NCI-H1694 (cell line): ENCODE measurements at places on chromosomes 11 and 22.

DNA sequence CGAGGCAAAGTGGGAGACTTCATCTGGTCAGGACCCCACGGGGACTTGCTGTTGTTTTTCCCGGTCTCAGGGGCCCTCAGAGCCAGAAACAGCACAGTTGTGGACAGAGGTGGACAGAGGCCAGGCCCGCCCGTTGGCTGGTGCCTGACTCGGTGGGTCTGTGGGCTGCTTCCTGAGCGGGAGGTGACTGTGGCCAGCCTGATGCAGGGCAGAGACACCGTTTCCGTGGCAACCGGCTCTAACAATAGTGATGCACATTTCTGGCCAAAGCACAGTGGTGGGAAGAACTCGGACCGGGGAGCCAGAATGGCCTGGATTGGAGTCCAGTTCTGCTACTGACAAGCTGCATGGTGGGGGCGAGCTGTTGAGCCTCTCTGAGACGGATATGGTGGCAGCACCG, 58.7 kb upstream of the ATXN10 start:
- DNase-seq: no peak

DNA sequence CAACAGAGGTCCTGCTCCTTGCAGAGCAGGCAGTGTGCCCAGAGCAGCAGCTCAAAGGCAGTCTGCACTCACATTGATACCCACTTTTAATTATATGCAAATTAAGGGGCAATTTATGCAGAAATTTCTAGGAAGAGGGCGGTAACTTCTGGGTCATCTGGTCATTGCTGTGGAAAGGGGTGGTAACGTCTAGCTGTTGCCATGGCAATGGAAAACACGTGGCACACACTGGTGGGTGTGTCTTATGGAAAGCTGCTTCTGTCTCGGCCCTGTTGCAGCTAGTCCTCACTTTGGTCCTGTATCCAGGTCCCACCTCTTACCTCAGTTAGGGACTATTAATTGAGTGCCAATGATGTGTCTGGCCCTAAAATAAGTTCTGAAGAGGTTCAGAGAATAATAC, 36.8 kb downstream of the BARX2 start:
- DNase-seq: no peak

- no peak for DNase-seq
Measured at GRCh38 chr11:118820412-118821357, 29.7 kb upstream of the DDX6 start.

DNA sequence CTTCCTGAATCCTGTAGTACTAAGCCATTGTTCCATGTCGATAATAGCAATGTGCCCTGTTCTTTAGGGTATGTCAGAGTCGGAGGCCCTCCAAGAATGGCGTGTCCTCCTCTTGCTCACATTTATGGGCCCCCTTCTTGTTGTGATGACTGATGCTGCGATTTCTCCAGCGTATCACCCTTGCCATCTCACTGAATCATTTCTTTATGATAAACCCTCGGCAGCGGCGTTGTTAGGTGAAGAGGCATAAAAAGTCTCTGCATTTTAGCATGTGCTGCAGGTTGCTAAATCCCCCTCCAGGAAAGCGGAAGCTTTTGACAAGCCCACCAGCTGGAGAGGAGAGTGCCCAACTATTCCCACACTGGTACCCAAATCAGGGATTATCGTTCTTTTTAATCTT, 1045.3 kb downstream of the BRD1 start:
- DNase-seq: no peak

DNA sequence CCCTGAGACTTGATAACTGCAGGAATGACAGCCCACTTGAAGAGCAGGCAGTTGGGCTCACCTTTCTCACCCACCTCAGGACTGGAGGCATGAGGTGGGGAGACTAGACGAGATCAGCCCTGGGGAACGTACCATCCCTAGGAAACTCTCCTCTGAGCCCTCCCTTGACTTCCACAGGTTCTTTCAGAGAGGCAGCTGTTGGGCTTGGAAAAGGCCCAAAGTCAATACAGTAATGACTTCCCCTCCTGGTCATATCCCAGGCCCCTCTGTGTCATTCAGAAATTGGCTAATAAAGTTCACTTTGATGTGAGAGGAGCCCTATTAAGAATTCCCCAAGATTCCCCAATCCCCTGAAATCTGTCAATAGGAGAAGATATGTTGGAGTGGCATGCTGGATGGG, 5.8 kb upstream of the NECTIN1 start:
- DNase-seq: no peak

- DNase-seq: no peak
Measured at GRCh38 chr11:62555464-62556107, 9.0 kb upstream of the AHNAK start.

DNA sequence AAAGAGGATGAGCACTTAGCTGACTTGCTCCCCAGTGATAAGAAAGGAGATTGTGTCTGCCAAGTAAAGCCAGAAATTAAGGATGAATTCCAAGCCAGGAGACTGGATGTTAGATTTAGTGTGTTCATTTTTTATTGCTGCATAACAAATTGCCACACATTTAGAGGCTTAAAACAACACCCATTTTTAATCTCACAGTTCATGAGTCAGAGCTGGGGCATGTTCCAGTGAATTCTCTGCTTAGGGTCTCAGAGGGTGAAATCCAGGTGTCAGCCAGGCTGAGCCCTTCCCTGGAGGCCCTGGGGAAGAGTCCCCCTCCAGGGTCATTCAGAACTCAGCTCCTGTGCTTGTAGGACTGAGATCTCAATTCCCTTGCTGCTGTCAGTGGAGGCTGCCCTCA, 352.8 kb downstream of the BUD13 start:
- no peak for DNase-seq

DNA sequence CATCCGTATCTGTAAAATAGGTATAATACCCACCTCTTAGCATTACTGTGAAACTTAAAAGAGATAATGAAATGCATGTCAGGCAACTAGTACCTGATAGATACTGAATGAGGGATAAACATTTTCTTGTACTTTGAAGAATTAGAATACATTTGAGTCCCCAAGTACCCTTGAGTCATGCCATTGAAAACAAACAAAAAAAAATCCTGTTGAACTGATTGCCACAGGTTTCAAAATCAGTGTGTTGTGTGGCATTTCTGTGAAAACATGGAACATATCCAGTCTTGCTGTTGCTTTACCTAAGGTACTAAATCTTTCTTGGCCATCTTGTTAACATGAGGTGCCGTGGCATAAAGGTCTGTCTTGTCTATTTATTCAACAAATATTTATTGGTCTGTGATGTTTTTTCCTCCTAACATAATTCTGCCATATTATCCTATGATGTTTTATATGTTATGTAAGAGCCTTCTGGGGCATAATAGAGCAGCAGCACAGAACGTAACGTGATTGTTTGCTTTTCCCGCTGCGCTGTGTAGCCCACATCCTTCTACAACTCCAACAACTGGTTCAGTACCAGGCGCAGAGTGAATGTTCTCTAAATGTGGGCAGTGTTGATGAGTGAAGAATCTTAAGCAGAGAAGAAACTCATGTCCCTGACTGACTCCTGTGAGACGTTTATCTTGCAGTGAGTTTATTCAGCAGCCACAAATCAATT, 79.3 kb upstream of the RAB1B start:
- no peak for DNase-seq

- peak; percentile 0 for DNase-seq
Measured at GRCh38 chr11:35711173-35711910, 48.8 kb downstream of the TRIM44 start.

GRCh38 chr11:115067900-115068530, 389.7 kb downstream of the NXPE2 start:
- DNase-seq: no peak

DNA sequence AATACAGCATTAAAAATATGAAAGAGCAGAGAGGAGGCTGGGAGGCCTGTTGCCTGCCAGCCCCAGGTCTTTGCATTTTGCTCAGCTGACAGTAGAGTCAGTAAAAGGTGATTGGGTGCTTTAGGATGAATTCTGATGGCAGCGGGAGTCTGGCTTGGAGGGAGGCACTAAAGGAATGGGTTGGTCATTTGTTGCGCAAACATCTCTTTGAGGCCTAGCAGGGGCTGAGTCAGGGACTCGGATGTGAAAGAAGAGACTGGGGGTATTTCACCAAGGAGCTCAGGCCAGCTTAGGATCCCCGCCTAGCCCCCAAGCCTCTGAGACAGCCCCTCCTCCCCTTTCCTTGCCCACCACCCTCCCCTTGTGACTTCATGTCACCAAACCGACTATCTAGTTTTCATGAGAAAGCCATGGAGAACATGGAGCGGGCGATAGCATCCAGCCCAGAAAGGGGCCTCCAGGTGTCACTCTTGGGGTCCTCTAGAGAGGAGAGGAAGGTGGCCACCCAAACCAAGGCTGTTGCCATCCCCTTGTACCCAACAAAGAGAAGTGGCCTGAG, 9.7 kb downstream of the DGKZ start:
- DNase-seq: no peak

- no peak for DNase-seq
Measured at GRCh38 chr11:116422556-116422955, 350.2 kb downstream of the BUD13 start.

GRCh38 chr11:128095466-128095981, 491.8 kb downstream of the ETS1 start:
- DNase-seq: no peak
